ENCODE measurements at places on chromosomes 12 and 14. TPM values are rescaled to one million over a fixed set of nuclear protein-coding genes. Genes with fewer than 3 reads are reported as not detected.
A peak's percentile ranks its signal among the peaks of the same experiment; 100 is the strongest.

The TSPAN11 gene
- 5.2 TPM for total RNA-seq

The FAM186B gene
- not detected for total RNA-seq

- no peak for DNase-seq
- peaks cover 27% of the 10 kb centered on the region for H3K4me1 ChIP-seq
- no peak overlapping the region for H3K4me3 ChIP-seq
- no peaks in the 10 kb centered on the region for H3K27me3 ChIP-seq
- peak overlapping the region; percentile 85 for H3K27ac ChIP-seq
- H3K36me3 ChIP-seq = no peaks in the 10 kb centered on the region
These were observed 91.0 kb downstream of the LRRC74A start for GRCh38 chr14:76917158-76917596.

GRCh38 chr14:19754172-19754571 lies 10.8 kb downstream of the OR4Q3 start:
- H3K27ac ChIP-seq = no peak overlapping the region
- no peaks in the 10 kb centered on the region for H3K27me3 ChIP-seq
- H3K4me1 ChIP-seq = no peaks in the 10 kb centered on the region
- no peaks in the 10 kb centered on the region for H3K36me3 ChIP-seq
- H3K4me3 ChIP-seq = no peak overlapping the region

DNA sequence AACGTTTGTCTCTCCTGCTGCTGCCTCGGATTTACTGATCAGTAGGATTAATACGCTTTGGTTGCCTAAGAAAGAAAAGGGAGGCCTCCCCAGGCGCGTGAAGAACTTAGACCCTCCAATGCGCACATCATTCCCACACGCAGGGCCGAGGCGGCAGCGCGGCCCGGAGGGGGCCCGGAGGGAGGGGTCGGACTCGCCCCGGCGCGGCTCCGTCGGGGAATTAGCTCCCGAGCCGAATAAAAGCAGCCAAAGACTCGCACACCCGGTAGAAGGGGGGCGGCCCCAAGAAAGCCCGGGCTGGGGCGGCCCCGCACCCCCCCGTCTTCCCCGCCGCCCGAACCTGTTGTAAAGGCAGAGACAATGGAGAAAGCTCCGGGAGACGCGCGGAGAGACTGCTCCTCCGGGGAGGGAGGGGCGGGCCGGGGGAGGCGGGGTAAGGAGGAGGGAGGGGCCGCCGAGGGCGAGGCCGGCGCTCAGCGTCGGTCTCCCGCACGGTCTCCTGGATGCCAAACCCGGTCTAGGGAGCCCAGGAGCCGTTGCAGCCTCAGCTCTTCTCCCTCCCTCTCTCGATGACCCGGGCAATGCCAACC lies at the start of gene NELL2:
Gene NELL2, minus strand, starts transcription at position 362 of the 590 bp plus-strand sequence. CDS start 446 bp downstream, outside the sequence.
- no peak within 1 kb of the TSS for H3K27ac ChIP-seq
- H3K27me3 ChIP-seq = no peaks in the 10 kb centered on the region
- DNase-seq = no peak
- no peaks in the 10 kb centered on the region for H3K36me3 ChIP-seq
- peaks cover 3% of the 10 kb centered on the region for H3K4me1 ChIP-seq
- peak within 1 kb of the TSS; percentile 73 for H3K4me3 ChIP-seq

All from ascending aorta (tissue), 2 donors.